ENCODE measurements at places on chromosomes 5 and 9. TPM values are rescaled to one million over a fixed set of nuclear protein-coding genes. Genes with fewer than 3 reads are reported as not detected.

SLC27A6 gene
- not detected for total RNA-seq

GRCh38 chr5:96984506-96985192 lies 48.8 kb downstream of the LNPEP start:
- H3K27ac ChIP-seq, result no peak overlapping the region
- no peak for DNase-seq
- no peaks in the 10 kb centered on the region for H3K27me3 ChIP-seq

GRCh38 chr5:139146809-139147482 lies 51.2 kb downstream of the SIL1 start:
- no peak for DNase-seq
- H3K4me3 ChIP-seq, result no peak overlapping the region
- H3K27me3 ChIP-seq, result no peaks in the 10 kb centered on the region
- H3K27ac ChIP-seq, result no peak overlapping the region
- H3K4me1 ChIP-seq, result peaks cover 36% of the 10 kb centered on the region
- H3K36me3 ChIP-seq, result no peaks in the 10 kb centered on the region

DNA sequence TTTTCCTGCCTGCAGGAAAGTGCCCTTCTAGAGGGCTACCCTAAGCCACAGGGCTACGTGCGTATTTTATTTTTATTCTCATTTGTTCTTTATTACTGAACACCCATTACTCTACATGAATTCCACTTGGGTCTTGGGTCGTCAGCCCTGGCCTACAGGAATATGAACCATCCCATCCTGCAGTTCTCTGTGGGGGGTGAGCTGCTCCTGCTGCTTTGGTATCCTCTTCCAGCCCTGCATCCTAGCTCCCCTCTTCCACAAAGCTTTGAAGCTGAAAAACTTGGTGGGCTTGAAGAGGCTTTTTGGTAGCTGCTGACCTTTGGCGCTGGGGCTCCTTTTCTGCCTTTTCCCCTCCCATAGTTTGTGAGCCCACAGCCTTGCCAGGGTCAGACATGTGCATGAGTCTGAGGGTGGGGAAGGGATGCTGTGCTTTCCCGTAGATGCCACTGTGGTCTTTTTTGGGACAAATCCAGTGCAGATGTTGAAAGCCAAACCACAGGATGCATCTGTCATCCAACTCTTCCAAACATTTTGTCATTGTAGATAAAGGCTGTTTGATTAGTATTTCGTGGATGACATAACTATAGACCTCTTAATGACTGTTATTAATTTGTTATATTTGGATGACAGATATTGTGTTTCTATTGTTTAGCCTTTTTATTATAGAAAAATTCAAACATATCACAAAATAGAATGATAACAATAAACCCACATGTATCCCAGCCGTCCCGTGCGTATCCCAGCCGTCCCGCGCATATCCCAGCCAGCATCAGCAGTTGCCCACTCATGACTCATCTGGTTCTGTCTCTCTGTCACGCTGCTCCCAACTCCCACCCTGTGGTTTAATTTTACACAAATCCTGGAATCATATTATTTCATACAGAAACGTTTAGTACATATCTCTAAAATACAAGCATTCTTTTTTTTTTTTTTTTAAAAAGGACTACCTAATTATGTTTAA lies 43.9 kb downstream of the SLC46A2 start:
- H3K27me3 ChIP-seq, result no peaks in the 10 kb centered on the region
- H3K4me1 ChIP-seq, result no peaks in the 10 kb centered on the region
- H3K27ac ChIP-seq, result no peak overlapping the region
- H3K4me3 ChIP-seq, result no peak overlapping the region

All from PC-9 (cell line).